ENCODE measurements at places on chromosomes 3 and 15.

GRCh38 chr3:165523801-165524200, 313.4 kb downstream of the BCHE start:
- DNase-seq: no peak

DNA sequence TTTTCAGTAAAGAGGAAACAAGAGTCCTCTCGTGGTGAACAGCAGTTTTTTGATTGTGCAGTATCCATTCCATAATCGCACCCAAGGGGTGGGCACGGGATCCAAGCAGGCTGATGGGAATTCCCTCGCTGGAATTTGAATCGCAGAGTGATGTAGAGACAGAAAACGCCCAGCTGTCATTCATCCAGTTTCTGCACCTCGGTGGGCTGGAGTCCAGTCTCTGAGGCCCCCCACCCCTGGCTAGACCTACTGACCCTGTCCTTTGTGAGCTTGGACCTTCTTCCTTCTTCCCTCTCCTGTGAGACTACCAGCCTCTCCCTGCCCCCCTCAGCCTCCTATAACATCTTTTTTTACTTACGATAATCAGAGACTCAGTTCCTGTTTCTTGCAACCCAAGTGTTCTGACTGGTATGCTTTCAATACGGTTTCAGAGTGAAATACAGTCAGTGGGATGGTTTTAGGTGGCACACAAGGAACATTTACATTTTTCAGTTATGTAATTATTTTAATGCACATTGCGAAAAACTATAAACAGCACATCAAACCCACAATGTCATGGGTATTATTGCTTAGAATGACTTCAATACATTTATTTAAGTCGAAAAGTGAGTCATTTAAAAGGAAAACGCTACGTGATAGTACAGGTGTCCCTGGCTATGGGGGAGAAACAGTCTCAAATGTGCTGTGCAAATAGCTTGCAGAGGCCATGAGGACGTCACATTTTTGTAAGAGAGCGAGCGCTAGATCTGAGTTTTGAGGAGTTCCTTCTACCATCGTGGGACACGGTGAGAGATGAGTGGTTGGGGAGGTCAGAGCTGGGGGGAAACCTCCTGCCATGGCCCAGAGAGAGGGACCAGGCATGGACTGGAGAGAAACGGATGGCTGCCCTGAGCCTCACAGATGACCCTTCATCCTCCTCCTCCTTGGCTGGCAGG, 37.5 kb upstream of the CHST2 start:
- peak; percentile 9 for DNase-seq

DNA sequence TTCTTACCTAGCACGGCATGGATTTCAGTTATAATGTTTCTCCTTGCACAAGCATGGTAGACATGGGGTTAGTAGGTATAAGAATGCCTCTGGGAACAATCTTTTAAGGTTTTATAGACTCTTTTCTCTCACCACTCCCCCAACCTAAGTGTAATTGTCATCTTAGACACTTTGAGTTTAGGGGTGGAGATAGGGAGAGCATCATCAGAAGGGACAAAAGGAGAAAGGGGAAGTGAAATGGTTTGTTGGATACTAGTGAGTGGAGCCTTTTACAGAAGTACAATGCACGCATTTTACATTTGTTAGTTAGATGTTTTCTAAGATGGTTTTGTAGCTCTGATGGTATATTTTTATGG, 189.2 kb downstream of the TP63 start:
- DNase-seq: no peak

DNA sequence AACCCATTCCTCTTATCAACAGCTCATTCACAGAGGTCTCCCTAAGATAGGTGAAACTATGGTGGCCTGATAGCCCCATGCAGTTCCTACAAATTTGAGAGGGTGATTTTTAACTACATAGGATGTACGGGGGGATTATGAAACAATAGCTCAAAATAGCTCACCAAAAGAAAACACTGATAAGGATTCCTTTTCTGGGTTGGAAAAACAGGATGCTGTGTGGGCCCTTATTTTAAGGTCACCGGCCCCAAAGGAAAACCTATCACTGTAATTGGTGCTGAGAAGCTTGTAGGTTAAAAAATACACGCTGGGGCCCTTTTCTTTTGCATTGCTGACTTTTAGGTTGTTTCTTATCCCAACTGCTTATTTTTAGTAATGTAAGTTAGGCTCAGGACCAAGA, 627.4 kb downstream of the MAGI1 start:
- no peak for DNase-seq

DNA sequence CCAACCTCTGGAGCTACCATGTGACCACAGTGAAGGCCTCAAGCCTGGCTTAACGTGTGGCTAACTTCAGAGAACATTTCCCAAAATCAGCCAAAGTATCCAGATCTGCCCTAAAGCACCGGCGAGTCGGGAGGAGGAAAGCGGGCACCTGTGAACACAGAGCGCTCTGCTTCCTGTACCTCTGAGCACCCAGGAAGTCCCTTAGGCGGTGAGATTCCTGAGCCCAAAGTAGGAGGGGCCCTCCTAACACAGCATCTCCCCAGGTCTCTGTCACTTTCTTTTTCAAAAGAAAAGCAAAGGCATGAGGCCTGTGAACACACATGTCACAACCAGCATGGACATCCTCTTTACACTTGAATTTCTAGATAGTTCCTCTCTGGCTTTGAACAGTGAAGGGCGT, 944 bp upstream of the EIF4E3 start:
- DNase-seq: peak; percentile 39

- DNase-seq: no peak
These were observed 416.9 kb downstream of the FOXP1 start for GRCh38 chr3:71166339-71167240.

DNA sequence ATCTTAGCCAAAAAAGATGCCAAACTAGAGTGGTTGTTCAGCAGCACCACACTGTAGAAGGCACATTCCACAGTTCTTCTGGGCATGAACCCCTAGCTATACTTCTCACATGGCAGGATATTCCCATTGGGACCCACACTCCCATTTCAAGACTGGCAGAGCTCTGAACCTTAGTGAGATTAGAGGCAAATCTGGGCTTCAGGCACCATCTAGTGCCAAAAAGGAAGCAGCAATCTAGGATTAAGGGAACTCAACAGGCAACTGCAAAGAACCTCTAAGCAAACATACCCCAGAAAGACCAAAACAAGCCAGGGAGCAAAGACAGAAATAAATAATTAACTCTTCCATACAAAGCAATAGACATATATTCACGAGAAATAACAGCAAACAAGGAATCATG, 66.2 kb downstream of the TAFA4 start:
- DNase-seq: no peak

DNA sequence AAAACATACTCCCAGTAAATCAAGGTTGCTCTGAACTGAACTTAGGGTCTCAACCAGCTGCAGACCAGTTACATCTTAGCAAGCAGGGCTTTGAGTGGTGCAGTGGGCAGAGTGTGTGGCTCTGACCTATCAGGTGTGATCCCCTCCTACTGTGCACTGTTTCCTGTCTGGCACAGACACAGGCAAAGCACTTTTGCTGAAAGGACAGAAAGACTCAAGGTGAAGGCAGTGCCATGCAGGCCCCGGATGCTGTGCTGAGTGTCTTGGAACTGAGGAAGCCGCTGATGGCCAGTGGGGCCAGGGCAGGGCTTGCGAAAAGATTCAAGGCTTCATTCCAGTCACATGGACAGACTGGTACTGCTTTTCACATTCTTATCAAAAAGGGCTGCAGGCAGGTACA, 85.2 kb downstream of the CACNA1D start:
- no peak for DNase-seq

DNA sequence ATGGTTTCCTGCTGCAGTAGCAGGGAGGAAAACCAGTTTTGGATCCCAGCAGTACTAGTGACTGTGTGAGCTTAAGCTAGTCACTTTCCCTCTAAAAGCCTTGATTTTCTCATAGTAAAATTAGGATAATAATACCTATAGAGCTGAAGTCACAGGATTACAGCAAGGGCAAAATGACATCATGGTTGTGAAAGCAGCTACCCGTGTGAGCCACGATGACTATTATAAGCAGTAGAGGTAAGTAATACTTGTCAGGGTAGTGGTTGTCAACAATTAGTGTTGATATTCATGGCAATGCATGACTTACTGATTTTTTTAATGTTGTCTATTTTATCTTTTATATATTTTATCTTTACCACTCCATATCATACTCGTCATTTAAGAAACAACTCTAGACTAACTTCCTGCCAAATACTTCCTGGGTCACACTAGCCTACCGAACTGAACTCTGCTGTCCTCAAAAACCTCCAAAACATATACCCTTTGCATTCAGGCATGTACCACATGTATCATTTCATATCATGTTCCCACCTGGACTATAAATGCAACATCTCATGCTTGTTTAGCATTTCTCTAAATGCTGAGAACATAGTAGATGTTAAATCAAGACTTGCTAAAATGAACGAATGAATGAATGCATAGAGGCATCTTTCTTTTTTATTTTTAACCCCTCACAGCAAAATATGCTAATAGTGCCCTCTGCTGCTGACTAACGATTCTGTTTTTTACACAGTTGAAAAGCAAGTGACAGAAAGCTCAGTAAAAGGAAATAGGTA, 172.6 kb downstream of the P3H2 start:
- no peak for DNase-seq

GRCh38 chr15:76274821-76275220, 36.4 kb downstream of the ETFA start:
- DNase-seq: no peak

DNA sequence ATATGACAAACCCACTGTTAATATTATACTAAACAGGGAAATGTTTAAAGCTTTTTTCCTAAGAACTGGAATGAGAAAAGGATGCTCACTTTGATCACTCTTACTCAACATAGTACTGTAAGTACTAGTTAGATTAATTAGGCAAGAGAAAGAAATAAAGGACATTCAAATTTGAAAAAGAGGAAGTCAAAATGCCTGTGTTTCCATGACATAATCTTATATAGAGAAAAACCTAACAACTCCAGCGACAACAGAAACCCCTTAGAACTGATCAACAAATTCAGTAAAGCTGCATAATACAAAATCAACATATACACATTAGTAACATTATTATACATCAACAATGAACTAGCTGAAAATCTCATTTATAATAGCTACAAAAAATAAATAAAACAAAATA, 200.6 kb upstream of the ROBO1 start:
- DNase-seq: no peak

GRCh38 chr3:78879295-78879860, 888.4 kb downstream of the ROBO1 start:
- DNase-seq: no peak

GRCh38 chr15:51536965-51537574, 85.5 kb downstream of the DMXL2 start:
- DNase-seq: peak; percentile 34

DNA sequence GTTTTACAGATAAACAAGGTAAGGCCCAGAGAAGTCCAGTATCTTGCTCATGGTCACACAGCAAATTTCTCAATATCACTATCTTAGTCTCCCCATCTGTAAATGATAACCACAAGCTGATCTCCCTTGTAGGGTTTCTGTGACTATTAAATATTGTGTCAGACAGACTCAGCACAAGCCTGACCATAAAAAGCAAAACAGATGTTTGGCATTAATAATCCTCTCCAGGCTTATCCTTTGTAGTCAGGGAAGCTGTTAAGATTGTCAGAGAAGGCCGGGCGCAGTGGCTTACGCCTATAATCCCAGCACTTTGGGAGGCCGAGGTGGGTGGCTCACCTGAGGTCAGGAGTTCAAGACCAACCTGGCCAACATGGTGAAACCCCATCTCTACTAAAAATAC, 173.2 kb upstream of the PRICKLE2 start:
- no peak for DNase-seq

GRCh38 chr15:52427804-52428203, 100.9 kb downstream of the MYO5A start:
- no peak for DNase-seq

GRCh38 chr3:126923895-126924294, 59.0 kb upstream of the PLXNA1 start:
- no peak for DNase-seq

GRCh38 chr3:69986419-69986818, 13.1 kb upstream of the SAMMSON start:
- no peak for DNase-seq

DNA sequence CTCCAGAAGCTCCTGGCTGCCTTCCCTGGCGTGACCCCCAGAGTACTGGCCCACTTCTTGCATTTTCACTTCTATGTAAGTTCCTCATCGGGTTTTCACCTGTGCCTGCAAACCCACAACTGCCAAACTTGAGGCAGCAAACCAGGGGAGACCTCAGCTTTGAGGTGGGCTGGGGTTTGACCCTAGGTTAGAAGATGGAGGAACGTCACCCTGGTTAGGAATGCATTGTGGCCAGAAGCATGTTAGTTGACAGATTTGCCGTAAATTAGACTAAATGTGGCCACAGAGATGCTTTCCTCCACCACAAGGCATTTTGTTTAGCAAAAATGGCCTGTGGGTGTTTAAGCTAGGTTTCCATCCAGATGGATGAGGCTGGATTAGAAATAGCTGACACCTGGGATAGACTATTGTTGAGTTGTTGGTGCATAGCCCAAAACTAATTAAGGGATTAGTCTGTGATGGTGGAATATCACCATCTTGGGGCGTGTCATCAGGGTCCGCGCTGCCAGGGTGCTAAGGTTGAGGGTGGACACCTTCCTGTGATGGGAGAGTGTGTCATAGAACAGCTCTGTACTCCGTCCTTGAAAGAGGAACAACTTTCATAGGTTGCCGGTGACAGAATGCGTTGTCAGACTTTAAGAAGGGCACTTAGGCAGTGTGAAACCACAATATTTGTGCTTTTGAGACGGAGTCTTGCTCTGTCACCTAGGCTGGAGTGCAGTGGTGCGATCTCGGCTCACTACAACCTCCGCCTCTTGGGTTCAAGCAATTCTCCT, 3.6 kb downstream of the NISCH start:
- DNase-seq: no peak

All from inflammatory macrophage (primary cell).